ENCODE measurements at places on chromosomes 7 and 10.

DNA sequence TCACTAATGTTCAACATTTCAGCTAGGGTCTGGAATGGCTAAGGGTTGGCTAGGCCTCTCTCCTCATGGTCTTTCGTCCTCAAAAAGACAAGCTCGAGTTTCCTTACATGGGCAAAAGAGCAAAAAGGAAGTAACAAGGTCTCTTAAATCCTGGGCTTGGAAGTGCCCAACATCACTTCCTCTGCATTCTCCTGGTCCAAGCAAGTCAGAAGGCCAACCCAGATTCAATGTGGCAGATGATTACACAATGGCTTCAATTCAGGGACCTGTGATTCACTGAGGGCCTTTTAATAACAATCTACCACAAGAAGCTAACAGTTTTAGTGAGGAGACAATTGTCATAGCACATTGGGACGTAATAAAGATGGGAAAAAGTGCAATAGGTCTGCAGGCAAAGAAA lies 4.4 kb upstream of the NUP205 start:
- no peak for DNase-seq

- no peak for DNase-seq
Measured at GRCh38 chr10:3749600-3749999, 35.4 kb downstream of the KLF6 start.

DNA sequence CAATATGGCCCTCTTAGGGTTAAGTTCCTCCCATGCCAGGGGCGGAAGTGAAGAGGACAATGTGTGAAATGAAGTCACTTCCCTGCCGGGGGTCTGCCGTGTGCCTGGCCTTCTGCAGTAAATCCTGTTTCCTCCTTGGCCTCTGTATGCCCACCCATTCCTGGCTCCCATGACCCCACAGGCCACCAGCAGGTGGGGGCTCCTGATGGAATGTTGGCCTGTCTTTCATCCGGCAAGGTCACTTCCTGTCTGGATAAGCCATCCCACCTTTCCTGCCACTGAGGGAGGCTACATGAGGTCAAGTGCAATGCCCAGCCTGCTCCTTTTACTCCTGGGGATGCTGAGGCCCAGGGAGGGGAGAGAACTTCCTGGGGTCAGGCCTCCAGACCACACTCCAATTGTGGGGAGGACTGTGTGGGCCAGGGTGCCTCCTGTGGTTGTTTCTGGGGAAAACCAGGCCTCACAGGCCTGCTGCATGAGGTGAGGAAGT lies 22.3 kb downstream of the PALD1 start:
- no peak for DNase-seq

- DNase-seq: no peak
Measured at GRCh38 chr7:54709283-54709682, 49.7 kb downstream of the SEC61G start.

DNA sequence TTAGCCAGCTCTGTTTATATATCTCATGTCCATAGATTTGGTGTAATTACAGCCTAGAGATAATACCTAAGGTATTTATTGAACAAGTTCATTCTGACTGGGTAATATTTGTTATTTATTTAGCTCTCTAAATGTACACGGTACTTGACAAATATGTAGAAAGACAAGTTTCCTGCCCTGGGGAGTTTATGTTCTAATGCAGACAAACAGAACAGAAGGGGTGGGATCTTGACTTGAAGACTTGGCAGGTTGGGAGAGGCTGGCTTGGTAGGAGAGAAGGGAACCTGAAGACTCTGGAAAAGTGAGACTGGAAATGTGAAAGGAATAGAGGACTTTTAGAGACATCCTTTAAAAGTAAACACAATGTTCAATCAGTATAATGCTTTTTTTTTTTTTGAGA lies 97.7 kb upstream of the CDK6 start:
- no peak for DNase-seq

DNA sequence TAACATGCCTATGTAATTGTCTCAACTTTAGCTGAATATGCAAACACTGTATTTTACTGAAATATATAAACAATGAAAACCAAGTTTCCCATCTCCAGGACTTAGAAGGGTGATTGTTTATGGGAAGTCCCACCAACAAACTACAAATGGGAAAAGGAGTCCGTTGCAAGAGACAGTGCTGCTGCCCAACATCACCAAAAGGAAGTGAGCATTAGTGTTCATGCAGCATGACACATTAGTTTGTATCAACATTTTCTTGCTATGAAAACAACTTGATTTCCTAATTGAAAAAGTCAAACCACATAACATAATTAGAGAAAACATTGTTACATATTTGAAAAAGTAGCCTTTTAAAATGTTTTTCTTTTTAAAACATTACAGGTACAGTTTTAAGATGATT lies 138.5 kb downstream of the ZNF438 start:
- DNase-seq: no peak

GRCh38 chr7:3065724-3066143 lies 22.1 kb upstream of the CARD11 start:
- no peak for DNase-seq
